Neural crest cell (in vitro differentiated cells): ENCODE measurements at places on chromosomes 16 and 17. TPM values are rescaled to one million over a fixed set of nuclear protein-coding genes. Genes with fewer than 3 reads are reported as not detected.

Gene TBC1D3I
- 0.71 and 0.96 TPM in 2 replicates for total RNA-seq

Gene ENPP7
- total RNA-seq = not detected in 2 replicates

Gene PCYT2
- 86.2 and 92.4 TPM in 2 replicates for total RNA-seq

Gene IRX5
- 12.7 and 14.9 TPM in 2 replicates for total RNA-seq

Gene CACNG3
- not detected in 2 replicates for total RNA-seq

Gene NACA2
- not detected in 2 replicates for total RNA-seq

Gene MEOX1
- total RNA-seq = 1.1 and 1.7 TPM in 2 replicates

Gene METRNL
- 14.7 and 18.2 TPM in 2 replicates for total RNA-seq

Gene SLFN13
- total RNA-seq = 9.3 and 10.0 TPM in 2 replicates

Gene KRTAP3-1
- not detected in 2 replicates for total RNA-seq

Gene FBF1
- 21.7 and 25.9 TPM in 2 replicates for total RNA-seq

Gene SLC13A2
- not detected in 2 replicates for total RNA-seq

Gene FAM83G
- total RNA-seq = 1.3 and 1.8 TPM in 2 replicates

Gene PRDM7
- total RNA-seq = not detected in 2 replicates

Gene KIAA0513
- 10.3 TPM in 2 replicates for total RNA-seq

Gene MYH1
- not detected in 2 replicates for total RNA-seq

Gene KRT28
- total RNA-seq = not detected in 2 replicates

Gene CDRT15L2
- total RNA-seq = not detected in 2 replicates

Gene ITGB3
- 0.09 and 0.11 TPM in 2 replicates for total RNA-seq

Gene C16orf90
- total RNA-seq = not detected in 2 replicates

Gene FBXW10
- total RNA-seq = 0.19 and 0.20 TPM in 2 replicates
